ENCODE measurements at places on chromosomes 13 and 19. TPM values are rescaled to one million over a fixed set of nuclear protein-coding genes. Genes with fewer than 3 reads are reported as not detected.

DNA sequence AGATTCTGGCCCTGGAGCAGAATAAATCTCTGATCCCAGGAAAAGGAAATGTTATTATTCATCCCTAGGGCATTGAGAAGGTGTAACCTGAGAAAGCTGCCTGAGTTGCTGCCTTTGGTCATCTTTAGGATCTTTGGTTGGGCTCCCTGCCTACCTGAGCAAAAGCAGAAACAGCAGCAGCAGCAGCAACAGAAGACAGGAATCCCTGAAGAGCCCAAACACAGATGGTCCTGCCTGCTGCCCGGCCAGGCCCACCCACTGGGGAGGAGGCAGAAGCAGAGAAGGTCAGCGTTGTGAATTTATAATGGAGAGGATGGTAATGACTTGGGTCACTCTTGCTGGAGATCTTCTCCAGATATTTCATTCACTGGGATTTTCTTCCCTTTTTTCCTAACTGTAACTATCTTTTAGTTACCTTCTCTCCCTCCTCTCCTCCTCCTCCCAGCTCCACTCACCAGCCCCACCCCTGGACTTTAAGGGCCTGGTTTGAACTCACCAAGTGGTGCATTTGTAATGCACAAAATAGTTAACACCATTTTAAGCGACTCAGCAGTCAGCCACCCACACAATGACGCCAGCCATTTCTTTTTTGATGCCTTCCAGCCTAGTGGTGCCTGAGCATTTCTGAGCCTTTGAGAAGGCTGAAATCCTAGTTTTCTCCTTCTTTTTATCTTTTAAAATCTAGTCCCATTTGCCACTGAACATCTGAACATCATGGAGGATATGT lies 91.7 kb downstream of the HSPH1 start:
- no peak for DNase-seq

- no peak for DNase-seq
These were observed 236.5 kb downstream of the DCLK1 start for GRCh38 chr13:35894636-35895035.

DNA sequence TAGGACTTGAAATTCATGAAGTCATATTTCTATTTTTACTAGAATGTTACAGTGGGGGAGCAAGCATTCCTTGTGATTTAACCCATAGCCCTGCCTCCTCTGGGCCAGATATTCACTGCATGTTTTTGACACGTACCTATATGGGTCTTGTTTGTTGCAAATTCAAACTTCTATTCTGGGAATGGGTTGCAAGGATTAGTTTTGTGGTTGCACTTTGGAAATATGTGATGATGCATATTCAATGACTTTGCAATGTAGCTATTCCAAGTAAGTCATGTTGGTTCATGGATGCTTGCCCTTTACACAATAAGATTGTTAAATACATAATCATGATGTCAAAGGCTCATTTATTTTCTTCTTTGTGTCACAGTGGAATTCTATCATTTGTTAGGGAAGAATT lies 440.8 kb downstream of the TDRD3 start:
- DNase-seq, result no peak

- DNase-seq, result no peak
These were observed 212.8 kb downstream of the SLITRK6 start for GRCh38 chr13:85586422-85586831.

GRCh38 chr13:86581706-86582105 lies 782.5 kb upstream of the SLITRK6 start:
- no peak for DNase-seq

DNA sequence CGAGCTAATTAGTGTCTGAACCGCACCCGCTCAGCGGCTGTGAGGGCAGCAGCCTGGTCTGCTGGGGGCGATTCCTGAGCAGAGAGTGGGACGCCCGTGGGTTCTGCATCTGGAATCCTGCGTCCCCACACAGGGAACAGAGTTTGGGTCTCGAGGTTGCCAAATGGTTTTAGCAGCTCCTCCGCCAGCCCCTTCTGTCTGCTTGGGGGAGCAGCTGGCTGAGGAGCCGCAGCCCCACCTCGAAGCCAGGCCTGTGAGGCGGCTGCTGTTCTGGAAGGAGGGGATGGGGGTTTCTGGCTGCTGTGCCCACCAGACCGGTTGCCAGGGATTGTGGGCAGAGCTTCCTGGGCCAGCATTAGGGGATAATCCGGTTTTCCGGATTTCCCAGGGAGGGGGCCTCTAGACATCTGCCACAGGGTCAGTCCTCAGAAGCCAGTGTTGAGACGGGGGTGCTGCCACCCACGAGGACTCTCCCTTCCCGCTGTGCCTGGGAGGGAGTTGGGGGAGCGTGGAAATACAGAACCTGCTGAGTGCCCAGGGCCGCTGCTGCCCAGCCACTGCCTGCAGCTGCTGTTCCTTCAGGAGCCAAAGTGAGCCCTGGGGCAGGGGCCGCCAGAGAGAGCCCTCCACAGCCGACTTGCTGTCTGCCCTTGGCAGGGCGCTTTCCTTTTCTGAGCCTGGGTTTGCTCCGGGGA lies 2.0 kb downstream of the CDC34 start:
- no peak for DNase-seq

DNA sequence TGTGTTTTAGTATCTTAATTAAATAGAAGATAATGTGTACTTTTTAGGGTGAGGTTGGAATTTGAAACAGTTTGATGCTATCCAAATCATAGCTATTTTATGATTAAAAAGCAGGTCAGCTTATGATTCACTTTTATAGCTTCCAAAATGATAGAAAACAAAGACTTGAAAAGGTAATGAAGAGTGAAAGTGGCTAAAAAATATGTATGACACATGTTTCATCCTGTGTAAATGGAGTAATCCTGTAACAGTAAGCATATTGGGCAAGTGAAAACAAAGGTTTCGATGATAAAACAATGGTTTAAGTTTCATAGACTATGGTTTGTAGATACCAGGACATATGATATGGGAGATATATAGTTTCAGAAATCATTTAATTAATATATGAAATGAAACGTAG lies 456.2 kb downstream of the PCDH20 start:
- DNase-seq, result no peak

DNA sequence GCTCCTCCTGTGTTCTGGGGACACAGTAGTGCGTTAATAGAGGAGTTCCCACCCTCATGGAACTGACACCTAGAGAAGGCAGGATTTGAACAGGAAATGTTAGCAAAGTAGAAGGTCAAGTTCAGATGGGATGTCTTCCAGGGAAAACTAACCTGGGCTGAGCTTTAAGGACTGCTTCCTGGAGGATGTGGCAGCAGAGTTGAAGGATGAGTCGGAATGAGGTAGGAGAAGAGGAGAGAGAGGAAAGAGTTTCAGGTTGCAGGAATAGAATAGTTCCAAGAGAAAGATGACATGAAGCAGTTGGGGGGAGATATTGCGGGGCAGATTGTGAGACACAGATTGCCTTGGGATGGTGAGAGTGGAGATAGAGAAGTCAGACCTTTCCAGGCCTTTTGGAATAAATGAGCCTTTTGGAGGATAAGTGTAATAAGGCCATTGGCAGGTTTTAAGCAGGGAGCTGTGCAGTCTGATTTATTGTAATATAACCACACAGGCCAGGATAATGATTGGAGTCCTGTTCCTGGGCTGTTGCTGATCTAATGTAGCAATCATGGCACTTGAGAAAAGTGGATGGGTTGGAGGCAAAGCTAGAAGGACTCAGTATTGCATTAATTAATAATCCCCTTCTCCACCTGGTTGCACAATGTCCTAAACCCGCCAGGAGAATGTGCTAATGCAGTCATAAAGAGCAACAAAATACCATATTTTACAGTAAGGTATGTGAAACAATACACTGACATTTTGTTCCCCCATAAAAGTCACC lies 205.4 kb downstream of the SHISA2 start:
- no peak for DNase-seq

DNA sequence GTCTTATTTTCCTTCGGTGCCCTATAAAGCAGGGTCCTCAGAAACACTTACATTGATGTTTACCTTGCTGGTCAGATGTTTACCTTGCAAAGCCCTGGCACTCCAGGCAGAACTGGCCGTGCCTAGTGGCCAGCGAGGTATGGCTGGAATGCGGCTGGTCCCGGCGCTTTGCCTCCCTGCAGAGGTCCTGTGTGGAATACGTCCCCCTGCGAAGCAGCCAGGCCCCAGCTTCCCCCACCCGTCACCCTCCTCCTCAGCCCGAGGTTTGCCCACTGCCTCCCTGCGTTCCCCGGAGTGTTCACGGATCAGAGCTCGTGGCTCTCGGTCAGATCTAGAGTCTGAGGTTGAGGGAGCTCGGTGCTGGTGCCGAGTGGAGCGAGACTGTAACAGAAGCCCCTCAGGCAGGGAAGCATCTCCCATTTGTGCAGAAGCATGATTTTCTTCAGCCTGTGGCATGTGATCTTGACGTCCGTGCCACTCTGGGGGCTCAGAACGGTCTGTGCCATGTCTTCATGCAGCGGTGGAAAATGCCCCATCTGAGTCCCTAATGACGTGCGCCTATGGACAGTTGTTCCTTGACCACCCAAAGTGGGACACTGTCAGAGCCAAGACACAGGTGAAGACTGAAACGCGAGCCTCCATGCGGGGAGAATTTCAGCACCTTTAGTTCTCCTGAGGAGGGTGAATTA lies 54.8 kb upstream of the SOX1 start:
- DNase-seq, result no peak

DNA sequence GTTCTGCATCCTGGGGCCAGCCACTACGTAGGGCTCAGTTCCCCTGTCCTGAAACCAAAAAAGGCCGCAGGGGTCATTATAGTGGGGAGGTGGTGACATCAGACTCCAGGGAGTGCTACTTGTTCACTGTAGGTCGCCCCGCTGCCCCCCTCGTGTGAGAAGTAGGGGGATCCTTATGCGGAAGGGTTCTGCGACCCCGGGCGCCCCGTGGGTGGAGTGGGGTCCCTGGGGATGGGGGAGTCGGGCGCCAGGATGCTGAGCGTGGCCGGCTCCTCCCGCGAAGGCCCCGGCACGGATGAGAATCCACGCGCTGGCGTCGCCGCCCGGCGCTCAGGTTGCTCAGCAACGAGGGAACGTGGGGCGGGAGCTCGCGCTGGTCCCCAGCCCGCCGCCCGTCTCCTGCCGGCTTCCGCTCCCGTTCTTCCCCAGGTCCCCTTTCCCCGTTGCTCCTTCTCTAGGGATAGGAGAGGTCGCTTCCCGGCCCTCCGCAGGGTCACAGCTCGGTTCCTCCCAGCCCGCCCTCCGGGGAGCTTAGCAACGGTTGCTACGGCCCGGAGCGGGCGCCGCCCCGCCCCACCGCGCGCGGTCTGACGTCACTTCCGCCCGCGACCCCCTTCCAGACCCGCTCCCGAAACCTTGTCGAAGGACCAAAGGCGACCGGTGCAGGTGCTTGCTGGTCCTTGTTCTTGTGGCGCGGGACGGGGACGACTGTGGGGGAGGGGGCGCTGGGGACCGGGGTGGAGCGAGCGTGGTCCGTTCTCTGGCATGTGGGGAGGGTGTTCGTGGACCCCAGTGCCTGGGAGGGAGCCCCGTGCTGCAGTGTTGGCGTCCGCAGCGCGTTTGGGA lies at the start of gene NAT14:
Gene NAT14 (plus strand): TSS at position 596 of the 846 bp plus-strand sequence. CDS start 521 bp downstream, outside the sequence.
- DNase-seq, result peak; percentile 77

GRCh38 chr13:52010890-52011631 lies at the start of gene ATP7B:
TSS of gene ATP7B (minus strand) at chr13:52011450. CDS start at chr13:52011337, 113 bp downstream.
- no peak for DNase-seq

DNA sequence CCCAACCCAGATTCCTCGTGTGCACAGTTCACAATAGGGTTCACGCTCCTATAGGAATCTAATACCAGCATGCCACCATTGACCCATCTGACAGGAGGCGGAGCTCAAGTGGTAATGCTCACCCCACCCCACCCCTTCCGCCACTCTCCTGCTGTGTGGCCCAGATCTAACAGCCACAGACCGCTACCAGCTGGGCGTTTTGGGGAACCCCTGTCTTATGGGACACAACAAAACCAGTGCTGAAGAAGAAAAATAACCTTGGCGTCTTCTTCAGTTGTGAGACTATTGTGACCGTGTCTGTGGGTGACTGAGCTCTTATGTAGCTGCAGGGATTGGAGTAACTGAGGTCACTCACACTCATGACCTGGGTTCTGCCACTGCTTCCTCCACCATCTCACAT lies 5.2 kb upstream of the OR10H1 start:
- no peak for DNase-seq

- DNase-seq, result no peak
These were observed 37.7 kb downstream of the ATP11A start for GRCh38 chr13:112727581-112727980.

DNA sequence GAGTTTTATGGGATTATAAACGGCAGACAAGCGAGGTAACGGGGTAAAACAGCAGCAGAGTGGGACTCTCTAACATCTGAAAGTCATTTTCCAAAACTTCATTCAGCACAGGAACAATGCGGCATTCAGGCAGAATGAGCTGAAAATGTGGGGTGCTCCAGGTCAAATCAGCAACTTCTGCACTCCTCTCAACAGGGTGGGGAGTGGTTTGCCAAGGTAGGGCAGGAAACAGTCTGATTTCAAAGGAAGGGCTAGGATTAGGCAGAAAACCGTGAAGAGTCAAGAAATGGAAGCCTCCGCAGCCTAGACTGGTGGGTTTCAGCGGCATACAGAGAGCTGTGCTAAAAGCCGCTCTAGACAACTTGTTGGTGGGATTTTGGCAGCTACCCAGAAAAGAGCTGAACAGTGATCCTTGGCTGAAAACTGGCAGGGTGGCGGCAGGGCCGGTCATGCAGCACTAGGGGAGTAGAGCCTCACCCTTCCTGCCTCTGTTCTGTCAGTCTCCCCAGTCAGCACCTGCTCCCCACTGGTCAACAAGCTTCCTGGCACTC lies 154.2 kb upstream of the KLF12 start:
- DNase-seq, result no peak

GRCh38 chr13:59728896-59729545 lies 434.7 kb downstream of the DIAPH3 start:
- DNase-seq, result no peak

ANKRD24 gene
- 0.44 TPM for total RNA-seq

EDDM13 gene
- total RNA-seq, result 6.0 TPM

RGL3 gene
- total RNA-seq, result 4.3 TPM

SLC25A41 gene
- total RNA-seq, result not detected

Measured in suprapubic skin (tissue), 4 donors.